ENCODE measurements at places on chromosomes 12 and 14.

- H3K36me3 ChIP-seq = no peaks in the 10 kb centered on the region
- H3K27ac ChIP-seq = no peak overlapping the region
- H3K4me1 ChIP-seq = no peaks in the 10 kb centered on the region
- H3K27me3 ChIP-seq = no peaks in the 10 kb centered on the region
- no peak overlapping the region for H3K4me3 ChIP-seq
These were observed 13.1 kb upstream of the TEX22 start for GRCh38 chr14:105385322-105385637.

GRCh38 chr12:102669056-102669455 lies 188.7 kb upstream of the IGF1 start:
- H3K36me3 ChIP-seq = no peaks in the 10 kb centered on the region
- no peak overlapping the region for H3K4me3 ChIP-seq
- no peak overlapping the region for H3K27ac ChIP-seq
- no peak for DNase-seq
- H3K27me3 ChIP-seq = no peaks in the 10 kb centered on the region

DNA sequence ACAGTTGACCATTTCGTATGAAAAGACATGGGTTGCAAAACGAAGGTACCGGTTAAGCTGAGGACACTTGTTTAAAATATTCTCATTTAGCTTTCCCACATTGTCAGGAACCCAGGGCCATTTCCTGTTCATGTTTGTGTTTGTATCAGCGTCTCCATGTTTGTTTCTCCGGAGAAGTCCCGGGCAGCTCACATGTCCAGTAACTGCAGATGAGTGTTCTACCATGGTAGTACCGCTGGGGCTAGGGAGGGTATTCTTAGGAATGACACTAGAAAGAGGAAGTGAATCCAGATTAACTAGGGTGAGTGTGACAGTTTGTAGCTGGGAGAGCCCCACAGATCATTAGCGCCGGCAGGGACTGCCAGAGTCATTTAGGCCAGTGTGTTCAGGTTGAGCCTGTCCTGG lies 50.0 kb upstream of the EVL start:
- no peaks in the 10 kb centered on the region for H3K36me3 ChIP-seq
- H3K27ac ChIP-seq = no peak overlapping the region
- peaks cover 24% of the 10 kb centered on the region for H3K4me1 ChIP-seq

DNA sequence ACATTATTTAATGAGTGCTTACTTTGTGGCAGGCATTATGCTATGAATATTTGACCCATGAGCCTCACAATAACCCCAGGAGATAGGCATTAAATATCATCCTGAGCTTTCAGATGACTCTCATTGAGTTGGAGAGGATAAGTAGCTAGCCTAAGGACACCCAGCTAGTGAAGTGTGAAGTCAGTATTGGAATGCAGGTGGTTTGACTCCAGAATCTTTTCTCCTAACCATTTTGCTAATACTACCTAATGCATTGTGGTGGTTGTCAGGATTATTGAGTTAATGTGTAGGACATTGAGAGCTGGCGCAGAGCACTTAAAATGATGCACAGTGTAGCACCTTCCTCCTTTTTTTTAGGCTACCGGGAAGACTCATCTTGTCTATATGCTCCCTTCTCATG lies 3.8 kb upstream of the CDKL1 start:
- no peaks in the 10 kb centered on the region for H3K27me3 ChIP-seq
- H3K27ac ChIP-seq = no peak overlapping the region
- no peak for DNase-seq
- peaks cover 37% of the 10 kb centered on the region for H3K4me1 ChIP-seq
- H3K36me3 ChIP-seq = no peaks in the 10 kb centered on the region

DNA sequence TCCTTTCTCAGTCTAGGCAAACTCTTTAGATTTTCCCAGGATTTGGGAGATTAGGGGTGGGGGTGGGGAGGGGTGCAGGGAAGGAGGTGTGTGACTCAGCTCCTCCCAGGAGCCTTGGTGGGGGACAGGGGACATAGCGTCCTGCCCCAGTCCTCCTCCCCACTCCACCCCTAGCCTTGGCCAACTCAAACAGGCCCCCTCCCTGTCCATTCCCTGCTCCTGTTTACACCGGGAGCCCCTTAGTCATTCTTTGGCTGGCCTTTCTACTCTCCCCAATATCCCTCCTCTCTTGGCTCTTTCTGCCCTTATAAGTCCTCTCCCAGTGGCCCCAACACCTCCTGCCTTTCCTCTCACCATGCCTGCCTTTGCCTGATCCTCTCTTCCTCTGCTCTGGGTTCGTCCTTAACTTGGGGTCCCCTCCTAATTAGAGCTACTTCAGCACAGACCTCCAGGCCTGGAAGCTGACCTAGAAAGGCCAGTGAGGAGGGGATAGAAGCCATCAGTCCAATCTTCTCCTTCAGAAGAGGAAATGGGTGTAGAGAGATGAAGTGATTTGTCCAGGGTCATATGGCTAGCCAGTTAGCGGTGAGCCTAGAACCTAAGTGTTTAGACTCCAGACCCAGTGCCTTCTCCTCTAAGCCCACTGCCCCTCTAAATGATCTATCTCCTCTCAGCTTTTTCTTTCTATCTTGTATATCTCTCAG lies 2.3 kb upstream of the ITGA5 start:
- peaks cover 6% of the 10 kb centered on the region for H3K4me1 ChIP-seq
- peaks cover 56% of the 10 kb centered on the region for H3K27me3 ChIP-seq
- no peak overlapping the region for H3K4me3 ChIP-seq
- no peak for DNase-seq

DNA sequence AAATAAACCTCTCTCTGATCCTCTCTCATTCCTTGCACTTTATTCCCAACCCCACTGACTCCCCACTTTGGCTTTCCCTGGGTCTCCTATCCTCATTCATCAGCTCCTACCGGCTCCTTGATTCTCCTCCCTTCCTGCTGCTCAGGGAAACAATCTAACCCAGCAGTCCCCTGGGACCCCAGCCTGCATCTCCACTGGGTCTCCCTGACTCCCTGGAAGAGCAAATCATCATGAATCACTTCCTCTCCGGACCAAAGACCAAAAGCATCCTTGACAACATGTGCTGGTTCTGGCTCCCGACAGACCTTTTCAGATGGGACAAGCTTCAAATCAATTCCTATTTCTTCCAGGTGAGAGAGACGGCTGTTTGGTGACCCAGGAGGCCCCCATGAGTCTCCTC lies 76.6 kb downstream of the HSPB8 start:
- H3K27ac ChIP-seq = no peak overlapping the region
- no peak for DNase-seq
- H3K27me3 ChIP-seq = no peaks in the 10 kb centered on the region
- no peaks in the 10 kb centered on the region for H3K36me3 ChIP-seq
- no peak overlapping the region for H3K4me3 ChIP-seq

DNA sequence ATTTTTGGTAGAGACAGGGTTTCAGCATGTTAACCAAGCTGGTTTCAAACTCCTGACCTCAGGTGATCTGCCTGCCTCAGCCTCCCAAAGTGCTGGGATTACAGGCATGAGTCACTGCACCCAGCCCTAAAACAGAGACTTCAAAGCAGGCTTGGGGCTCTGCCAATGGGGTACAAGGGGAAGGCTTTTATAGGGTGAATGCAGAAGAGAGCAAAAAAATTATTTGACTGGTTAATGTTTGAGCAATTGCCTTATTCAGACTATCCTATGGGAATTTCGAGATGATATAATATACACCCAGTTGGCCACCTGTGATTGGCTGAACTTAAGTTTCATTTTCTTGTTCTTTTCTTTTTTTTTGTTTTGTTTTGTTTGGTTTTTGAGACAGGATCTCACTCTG lies 31.5 kb upstream of the ACTN1 start:
- H3K27ac ChIP-seq = no peak overlapping the region
- H3K36me3 ChIP-seq = no peaks in the 10 kb centered on the region
- H3K4me3 ChIP-seq = no peak overlapping the region
- no peak for DNase-seq
- H3K4me1 ChIP-seq = peaks cover 33% of the 10 kb centered on the region

GRCh38 chr12:126617312-126617711 lies 1552.1 kb downstream of the AACS start:
- no peak overlapping the region for H3K27ac ChIP-seq
- no peaks in the 10 kb centered on the region for H3K4me1 ChIP-seq
- no peak overlapping the region for H3K4me3 ChIP-seq
- H3K27me3 ChIP-seq = no peaks in the 10 kb centered on the region
- no peak for DNase-seq

DNA sequence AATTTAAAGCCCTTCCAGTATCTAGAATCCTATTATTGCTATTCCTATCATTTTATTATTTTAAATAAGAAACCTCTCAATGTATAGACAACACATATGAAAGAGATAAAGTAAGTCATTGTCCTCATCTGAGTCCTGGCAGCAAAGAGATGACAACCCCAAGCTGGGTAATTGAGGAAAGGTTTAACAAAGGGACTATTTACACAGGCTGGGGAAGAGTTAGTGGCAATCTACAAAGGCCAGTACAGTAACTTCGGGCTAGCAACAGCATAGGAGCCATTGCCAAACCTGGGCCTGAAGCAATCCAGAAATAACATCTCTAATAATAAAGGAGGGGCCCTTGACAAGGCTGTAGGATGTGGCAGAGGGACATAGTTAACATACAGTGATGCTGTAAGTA lies 11.2 kb downstream of the PDE6H start:
- H3K27ac ChIP-seq = no peak overlapping the region
- no peak for DNase-seq
- peaks cover 1% of the 10 kb centered on the region for H3K27me3 ChIP-seq
- H3K36me3 ChIP-seq = no peaks in the 10 kb centered on the region
- no peaks in the 10 kb centered on the region for H3K4me1 ChIP-seq

- H3K36me3 ChIP-seq = no peaks in the 10 kb centered on the region
- peak overlapping the region; percentile 63 for H3K4me3 ChIP-seq
- peak; percentile 55 for DNase-seq
- peak overlapping the region; percentile 56 for H3K27ac ChIP-seq
These were observed 35.5 kb upstream of the STON2 start for GRCh38 chr14:81435391-81436295.

DNA sequence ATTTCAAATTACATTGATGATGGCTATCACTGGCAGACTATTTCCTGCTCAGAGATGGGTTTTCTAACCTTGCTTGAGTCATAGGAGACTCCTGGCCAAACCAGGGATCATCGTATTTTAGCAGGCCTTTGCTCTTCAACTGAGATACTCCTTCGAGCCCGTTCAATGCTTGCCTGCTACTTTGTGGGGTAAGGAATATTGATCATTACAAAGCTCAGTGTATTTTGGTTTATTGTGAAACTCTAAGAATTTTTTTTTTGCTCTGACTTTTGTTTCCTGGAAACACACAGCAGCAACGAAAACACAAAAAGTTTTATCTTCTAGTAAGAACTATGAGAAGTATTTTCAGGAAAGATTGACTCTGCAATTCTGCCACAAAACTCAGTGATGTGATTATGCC lies 4.1 kb downstream of the GPRC5D start:
- H3K36me3 ChIP-seq = peaks cover 4% of the 10 kb centered on the region
- no peak overlapping the region for H3K4me3 ChIP-seq
- no peaks in the 10 kb centered on the region for H3K27me3 ChIP-seq
- no peak for DNase-seq
- peaks cover 46% of the 10 kb centered on the region for H3K4me1 ChIP-seq
- peak overlapping the region; percentile 29 for H3K27ac ChIP-seq

DNA sequence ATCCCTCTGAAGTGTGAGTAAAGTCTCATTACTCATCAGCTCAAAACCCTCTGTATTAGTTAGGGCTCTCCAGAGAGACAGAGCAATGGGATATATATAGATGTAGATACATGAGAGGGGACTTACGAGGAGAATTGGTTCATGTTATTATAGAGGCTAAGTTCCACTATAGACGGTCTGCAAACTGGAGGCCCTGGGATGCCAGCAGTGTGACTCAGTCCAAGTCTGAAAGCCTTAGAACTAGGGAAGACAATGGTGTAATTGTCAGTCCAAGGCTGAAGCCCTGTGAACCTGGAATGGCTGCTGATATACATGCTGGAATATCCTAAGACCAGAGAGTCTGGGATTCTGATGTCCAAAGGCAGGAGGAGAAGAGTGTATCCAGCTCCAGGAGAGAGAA lies 57.3 kb upstream of the CEP83 start:
- no peaks in the 10 kb centered on the region for H3K36me3 ChIP-seq
- peaks cover 14% of the 10 kb centered on the region for H3K4me1 ChIP-seq
- peak; percentile 64 for DNase-seq
- H3K27ac ChIP-seq = no peak overlapping the region
- H3K4me3 ChIP-seq = no peak overlapping the region
- no peaks in the 10 kb centered on the region for H3K27me3 ChIP-seq

- H3K4me1 ChIP-seq = peaks cover 29% of the 10 kb centered on the region
- no peaks in the 10 kb centered on the region for H3K36me3 ChIP-seq
- H3K4me3 ChIP-seq = peak overlapping the region; percentile 87
- H3K27ac ChIP-seq = peak overlapping the region; percentile 65
These were observed 1.3 kb upstream of the SLC41A2 start for GRCh38 chr12:104959335-104959841.

DNA sequence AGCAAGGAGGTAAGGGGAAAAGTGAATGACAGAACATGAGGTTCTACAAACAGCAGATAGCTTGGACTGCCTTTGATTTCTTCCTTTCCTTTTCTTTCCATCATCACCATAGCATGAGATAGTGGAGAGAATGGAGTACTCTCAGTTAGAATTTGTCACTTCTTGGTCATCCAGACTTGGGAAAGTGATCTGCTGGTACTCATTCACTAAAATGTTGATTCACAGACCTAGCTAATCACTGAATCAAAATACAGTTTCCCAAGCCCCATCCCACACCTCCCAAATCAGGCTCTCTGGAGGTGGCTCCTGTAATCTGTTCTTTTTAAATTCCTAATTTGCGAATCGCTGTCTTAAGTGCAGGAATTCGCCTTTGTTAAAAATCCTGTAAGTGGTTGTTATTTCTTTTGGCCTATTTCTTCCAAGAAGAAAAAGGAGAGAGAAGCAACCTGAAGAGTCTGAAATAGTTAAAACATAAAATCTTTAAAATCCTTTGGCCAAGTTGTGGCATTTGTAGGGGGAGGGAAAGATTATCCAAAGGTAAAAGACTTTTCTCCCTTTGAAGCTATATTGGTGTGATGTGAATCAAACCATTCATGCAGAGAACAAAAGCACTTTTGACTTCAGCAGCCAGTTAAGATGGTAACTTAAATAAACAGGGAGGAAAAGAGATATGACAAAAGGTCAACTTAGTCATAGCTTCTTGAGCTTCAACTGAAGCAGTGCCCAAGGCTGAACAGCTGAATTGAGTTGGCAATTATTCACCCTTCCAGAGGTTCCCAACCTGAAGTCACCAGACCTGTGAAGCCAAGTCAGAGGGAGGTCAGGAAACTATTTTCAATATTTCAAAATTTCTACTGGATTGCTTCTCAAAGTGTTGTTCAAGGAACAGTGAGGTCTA lies 255.1 kb upstream of the KRR1 start:
- no peaks in the 10 kb centered on the region for H3K36me3 ChIP-seq
- peak overlapping the region; percentile 86 for H3K27ac ChIP-seq
- H3K27me3 ChIP-seq = no peaks in the 10 kb centered on the region

- DNase-seq = no peak
- H3K4me3 ChIP-seq = no peak overlapping the region
- H3K4me1 ChIP-seq = peaks cover 14% of the 10 kb centered on the region
- H3K27ac ChIP-seq = no peak overlapping the region
- peaks cover 18% of the 10 kb centered on the region for H3K27me3 ChIP-seq
- H3K36me3 ChIP-seq = no peaks in the 10 kb centered on the region
These were observed 7.0 kb downstream of the COL2A1 start for GRCh38 chr12:47997321-47997720.

DNA sequence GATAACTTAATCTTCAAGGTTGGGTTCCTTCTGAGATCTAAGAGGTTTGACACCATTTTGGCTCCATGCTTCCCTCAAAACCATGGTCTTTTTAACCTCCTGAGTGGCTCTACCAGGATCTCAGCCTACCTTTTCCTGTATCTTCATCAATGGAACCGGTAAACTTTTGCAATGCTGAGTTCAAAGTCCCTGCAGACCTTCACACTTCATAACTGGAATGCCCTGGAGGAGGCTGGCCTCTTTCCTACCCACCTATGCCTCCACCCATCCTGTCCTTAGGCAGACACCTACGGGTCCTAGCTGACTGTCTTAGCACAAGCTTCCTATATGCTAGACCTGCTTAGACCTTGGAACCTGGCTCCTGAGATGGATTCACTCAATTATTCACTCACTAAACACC lies 89.5 kb upstream of the EEA1 start:
- no peaks in the 10 kb centered on the region for H3K27me3 ChIP-seq
- H3K4me1 ChIP-seq = peaks cover 100% of the 10 kb centered on the region
- no peak for DNase-seq
- H3K4me3 ChIP-seq = no peak overlapping the region

All from HepG2 (cell line).